Stimulated activated CD4-positive, alpha-beta T cell treated with anti-CD3 and anti-CD28 coated beads, TNF-alpha, amount 100 ng/mL, for 24 hours (primary cell): ENCODE measurements at places on chromosomes 2 and 18.

DNA sequence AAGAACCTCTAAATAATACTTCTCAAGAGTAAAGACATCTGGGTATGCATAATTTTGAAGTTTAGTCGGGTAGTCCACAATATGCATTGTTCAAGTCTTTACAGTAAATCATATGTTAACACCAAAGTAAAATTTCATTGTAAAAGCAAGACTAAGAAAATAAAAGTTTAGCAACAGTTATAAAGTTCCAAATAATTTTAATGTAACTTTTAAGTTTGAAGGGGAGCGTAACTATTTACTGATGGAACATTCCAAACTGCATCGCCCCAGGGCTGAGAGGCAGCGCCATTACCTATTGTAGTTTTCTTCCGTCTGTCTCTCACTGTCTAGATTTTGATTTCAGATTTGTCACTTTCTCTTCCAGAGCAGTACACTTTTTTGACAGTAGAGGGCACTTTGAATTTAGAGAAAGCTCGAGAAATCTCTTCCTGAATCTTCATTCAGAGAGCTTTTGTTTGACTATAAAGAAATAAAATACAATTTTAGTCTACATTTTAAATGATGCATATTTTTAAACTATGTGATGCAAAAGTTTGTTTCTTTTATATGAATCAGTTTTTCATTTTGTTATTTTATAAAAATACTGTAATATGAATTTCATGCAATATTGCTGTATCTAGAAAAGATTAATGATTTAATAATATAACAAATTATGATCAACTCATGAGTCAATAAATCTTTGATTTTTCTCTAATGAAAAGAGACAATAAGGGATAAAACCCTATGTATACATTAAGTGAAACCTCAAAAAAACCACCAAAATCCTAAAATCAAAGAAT, 389.8 kb downstream of the FIGN start:
- no peak for DNase-seq

GRCh38 chr2:231028889-231029288, 8.4 kb upstream of the C2orf72 start:
- DNase-seq: no peak

GRCh38 chr2:79935771-79936657, 368.5 kb downstream of the LRRTM1 start:
- no peak for DNase-seq

GRCh38 chr18:7766817-7767216, 199.7 kb downstream of the PTPRM start:
- no peak for DNase-seq

GRCh38 chr18:55264108-55264507, 304.8 kb upstream of the CCDC68 start:
- DNase-seq: no peak

- no peak for DNase-seq
These were observed 99.0 kb downstream of the SP3 start for GRCh38 chr2:173865971-173866873.

GRCh38 chr2:229089776-229090175, 181.3 kb downstream of the PID1 start:
- DNase-seq: no peak

- no peak for DNase-seq
These were observed 63.2 kb downstream of the PLCL1 start for GRCh38 chr2:197867624-197868023.

DNA sequence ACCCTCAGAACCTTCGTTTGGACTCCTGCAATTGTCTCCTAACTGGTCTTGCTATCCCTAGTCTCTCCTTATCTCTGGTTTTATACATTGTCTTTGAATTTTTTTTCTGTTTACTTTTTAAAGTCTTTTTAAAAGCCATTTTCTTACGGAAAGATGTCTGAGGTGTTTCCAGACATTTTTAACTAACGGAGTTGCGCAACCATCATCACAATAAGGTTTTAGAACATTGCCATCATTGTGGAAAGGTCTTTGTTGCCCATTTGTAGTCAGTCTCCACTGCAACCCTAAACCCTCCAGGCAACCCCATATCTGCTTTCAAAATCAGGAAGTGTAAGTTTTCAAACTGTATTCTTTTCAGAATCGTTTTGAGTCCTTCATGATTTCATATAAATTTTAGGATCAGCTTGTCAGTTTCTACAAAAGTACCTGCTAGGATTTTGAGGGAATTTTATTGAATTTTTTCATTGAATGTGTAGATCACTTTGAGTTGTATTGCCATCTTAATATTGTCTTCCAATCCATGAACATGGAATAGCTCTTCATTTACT, 46.3 kb downstream of the ANKRD12 start:
- DNase-seq: no peak

DNA sequence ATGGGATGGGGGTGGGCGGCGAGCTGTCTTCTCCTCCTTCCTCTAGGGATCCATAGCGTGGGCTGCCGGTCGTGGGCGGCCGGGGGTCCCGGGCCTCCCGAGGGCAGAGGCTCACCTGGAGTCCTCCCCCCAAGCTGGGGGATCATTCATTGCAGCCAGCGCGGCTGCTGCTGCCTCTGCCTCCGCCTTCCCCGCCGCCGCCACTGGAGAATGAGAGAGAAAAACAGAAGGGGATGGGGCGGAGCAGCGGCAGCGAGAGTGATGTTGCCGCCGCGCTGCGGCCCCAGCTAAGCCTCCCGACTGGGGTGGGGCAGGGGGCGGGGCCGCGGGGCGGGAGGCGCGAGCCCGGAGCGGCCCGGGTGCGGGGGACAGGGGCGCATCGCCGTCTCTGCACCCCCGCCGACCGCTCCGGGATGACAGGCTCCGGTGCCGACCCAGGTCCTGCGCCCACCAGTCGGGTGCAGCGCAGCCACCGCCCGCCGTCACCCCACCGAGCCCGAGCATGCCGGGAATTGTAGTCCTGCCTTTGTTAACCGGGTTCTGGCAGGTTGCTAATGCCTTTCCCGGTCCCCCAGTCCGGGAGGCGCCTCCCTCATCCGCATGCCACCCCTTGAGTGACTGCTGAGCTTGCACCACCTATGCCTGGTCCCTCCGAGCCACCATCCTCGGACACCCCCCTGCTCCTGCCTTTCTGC, at the start of gene KIF3C:
Gene KIF3C (minus strand): TSS at position 225 of the 695 bp plus-strand sequence. CDS start 580 bp downstream, outside the sequence.
- DNase-seq: peak; percentile 48

DNA sequence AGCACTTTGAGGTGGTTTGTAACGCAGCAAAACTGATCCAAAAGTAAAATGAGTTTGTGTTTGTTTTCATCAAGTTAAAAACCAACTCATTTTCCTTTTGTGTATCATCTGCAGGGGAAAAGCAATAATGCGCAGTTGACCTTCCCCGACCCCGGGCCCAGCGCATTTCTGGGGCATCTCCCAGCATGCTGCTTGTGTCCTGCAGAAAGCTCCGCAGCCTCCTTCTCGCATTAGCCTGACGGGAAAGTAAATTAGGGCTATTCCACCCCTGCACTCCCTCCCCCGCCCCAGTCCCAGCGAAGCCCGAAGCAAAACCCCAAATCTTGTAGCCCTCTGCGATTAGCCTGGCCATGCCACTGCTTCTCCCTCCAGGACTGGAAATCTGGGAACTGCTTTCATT, 82.0 kb upstream of the PPM1B start:
- DNase-seq: no peak

DNA sequence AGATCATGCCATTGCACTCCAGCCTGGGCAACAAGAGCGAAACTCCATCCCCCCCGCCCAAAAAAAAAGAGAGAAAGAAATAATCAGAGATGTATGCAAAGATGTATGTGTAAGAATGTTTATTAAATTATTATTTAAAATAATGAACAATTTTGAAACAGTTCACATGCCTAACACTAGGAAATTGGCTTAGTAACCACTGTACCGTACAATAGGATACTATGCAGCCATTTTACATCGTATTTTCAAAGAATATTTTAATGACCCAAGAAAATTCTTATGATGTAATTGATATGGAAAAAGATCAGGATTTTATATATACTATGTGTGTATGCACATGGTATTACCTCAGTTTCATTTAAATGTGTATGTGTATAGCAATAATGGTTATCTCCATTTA, 190.5 kb downstream of the ZFP36L2 start:
- no peak for DNase-seq

DNA sequence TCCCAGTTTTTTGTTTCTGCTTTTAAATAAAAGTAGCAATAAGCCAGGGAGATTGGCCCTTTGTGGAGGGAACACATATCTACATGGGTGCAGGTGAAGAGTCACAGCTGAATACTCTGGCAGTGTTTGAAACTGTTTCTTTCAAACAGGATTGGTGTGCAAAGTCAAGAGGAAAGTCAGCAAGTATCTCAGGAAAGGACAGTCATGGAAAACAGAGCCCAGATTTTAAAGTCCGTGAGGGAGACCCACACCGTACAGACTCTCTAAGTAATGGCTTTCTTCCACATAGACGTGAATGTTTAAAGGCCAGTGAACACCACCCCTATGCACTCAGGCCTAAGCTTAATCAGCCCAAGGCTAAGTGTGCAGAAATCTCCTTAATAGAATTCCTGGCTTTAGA, 95.3 kb downstream of the GFPT1 start:
- DNase-seq: no peak

DNA sequence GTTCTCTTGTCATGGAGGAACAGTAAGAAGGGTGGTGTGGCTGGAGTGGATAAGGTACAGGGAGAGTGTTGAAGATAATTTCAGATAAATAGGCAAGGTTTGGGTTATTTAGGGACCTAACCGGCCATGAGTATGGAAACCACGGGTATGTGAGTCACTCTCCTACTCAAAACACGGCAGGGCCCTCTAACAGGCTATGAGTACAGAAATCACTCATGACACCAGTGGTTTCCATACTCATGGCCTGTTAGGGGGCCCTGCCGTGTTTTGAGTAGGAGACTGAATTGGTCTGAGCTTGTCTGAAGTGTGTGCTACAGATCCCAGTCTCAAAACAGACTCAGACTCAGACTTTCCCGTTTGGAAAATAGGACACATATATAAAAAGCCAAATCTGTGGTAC, 428.4 kb upstream of the HNMT start:
- DNase-seq: no peak

GRCh38 chr18:58322464-58322863, 278.4 kb downstream of the NEDD4L start:
- no peak for DNase-seq

- no peak for DNase-seq
These were observed 54.6 kb downstream of the PRKCE start for GRCh38 chr2:45706033-45706432.

- no peak for DNase-seq
These were observed 29.0 kb upstream of the EPAS1 start for GRCh38 chr2:46268196-46268595.

GRCh38 chr18:54416436-54416835, 58.7 kb downstream of the C18orf54 start:
- no peak for DNase-seq

GRCh38 chr2:40016151-40016885, 237.3 kb upstream of the THUMPD2 start:
- no peak for DNase-seq

DNA sequence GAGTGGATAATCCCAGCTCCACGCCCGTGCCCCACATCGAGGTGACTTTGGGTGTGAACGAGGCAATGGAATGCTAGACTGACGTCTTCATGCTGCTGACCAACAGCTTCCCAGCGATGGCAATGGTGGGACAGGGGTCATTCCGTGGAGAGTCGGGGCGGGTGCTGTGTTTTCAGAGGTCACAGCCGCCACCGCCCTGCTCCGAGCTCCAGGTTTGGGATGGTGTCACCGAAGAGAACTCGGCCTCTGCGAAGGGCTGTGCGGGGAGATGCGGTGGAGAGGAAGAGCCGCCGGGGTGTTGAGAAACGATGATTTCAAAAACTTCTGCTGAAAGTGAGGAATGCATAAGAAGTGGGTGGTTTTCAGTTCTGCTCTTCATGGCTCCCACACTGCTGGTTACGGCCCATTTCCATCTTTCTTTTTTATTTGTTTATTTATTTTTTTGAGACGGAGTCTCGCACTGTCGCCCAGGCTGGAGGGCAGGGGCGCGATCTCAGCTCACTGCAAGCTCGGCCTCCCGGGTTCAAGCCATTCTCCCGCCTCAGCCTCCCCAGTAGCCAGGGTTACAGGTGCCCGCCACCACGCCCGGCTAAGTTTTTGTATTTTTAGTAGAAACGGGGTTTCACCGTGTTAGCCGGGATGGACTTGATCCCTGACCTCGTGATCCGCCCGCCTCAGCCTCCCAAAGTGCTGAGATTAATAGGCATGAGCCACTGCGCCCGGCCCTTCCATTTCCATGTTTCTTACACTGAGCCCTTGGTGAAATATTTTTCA, 142.6 kb downstream of the RTP5 start:
- no peak for DNase-seq

DNA sequence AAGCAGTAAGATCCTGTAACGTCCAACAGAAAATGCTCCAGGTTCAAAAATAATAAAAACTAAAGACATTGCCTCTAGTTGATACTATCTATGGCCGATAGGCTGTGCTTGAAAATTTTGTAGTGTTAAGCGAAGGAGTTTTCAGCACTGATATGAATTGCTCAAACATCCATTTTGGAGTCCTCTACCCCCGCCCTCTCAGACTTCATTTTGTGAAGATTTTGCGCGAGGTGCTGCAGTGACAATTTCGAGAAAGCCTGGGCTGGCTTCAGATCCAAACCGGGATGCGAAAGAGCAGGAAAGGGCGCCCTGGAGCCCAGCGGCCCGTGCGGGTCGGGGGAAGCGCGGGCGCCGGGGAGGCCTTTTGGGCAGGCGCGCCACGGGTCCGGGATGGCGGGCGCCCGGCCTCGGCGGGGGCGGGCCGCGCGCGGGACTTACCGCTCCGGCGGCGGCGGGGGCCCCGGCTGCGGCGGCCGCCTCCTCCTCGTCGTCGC, 1.8 kb downstream of the SP3 start:
- DNase-seq: peak; percentile 33

DNA sequence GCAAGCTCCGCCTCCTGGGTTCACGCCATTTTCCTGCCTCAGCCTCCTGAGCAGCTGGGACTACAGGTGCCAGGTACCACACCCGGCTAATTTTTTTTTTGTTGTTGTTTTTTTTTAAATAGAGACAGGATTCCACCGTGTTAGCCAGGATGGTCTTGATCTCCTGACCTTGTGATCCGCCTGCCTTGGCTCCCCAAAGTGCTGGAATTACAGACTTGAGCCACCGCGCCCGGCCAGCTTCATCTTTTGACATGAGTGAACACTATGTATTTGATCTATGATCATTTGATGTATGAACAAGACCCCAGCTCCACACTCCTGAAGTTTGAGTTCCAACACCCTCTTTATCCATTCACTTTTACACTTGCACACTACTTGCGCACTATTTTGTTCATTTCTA, 43.4 kb upstream of the LPIN2 start:
- no peak for DNase-seq

- DNase-seq: no peak
These were observed 1.9 kb upstream of the WDR75 start for GRCh38 chr2:189439342-189439741.

- no peak for DNase-seq
These were observed 14.9 kb upstream of the SLC39A10 start for GRCh38 chr2:195642027-195642678.
